ENCODE measurements at places on chromosomes 1 and 21.

- peak; percentile 11 for DNase-seq
Observed at GRCh38 chr1:43978551-43979260, at the start of gene B4GALT2. Gene B4GALT2 (plus strand): TSS chr1:43979210. CDS start chr1:43981161, 1,951 bp downstream.

- no peak for DNase-seq
Observed at GRCh38 chr1:91338501-91338900, 66.1 kb downstream of the HFM1 start.

GRCh38 chr21:42685954-42686500, 32.6 kb downstream of the PDE9A start:
- DNase-seq: no peak

DNA sequence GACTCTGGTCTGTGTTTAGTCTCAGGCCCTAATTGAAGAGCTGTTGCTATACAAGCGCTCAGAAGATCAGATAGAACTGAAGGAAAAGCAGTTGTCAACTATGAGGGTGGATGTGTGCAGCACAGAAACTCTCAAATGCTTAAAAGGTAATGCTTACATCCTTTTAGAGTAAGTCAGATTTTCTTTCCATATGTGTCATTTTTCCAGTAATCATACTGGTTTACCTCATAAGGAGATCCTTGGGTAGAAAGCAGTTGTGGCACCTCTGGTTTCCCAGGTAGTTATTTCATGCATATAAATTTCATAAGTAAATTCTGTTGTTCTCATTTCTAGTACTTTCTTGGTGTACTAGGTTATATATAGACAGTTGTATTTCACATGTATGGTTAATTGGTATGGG, 43.0 kb upstream of the TARS2 start:
- no peak for DNase-seq

DNA sequence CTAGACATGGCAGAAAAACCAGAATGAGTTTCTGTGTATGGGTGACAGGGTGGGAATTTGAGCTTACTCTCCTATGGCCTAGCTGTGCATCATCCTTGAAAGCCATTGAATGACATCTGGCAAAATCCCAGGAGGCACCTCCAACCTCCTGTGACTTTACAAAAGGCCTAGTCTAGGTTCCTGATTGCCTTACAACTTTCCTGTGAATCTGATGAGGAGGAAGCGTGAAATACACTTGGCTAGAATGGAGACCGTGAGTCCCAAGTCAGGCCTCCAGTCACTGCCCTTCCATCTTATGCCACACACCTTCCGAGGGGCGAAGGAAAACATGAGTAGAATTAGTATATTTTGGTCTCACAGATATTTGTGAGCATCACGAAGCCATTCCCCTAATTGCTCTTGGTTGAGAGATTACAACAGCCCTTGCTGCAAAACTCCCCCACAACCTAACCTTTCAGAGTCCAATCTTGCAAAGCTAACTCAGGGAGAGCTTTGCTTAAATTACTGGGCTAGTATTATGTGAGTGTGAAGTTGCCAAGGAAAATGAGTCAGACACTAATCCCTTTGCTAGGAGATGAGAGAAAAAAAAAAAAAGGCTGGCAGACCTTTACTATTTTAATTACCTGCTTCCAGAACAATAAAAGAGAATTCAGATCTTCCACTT, 36.3 kb upstream of the PAXBP1 start:
- DNase-seq: no peak

GRCh38 chr1:13832100-13832499, 132.1 kb downstream of the PRDM2 start:
- DNase-seq: no peak

DNA sequence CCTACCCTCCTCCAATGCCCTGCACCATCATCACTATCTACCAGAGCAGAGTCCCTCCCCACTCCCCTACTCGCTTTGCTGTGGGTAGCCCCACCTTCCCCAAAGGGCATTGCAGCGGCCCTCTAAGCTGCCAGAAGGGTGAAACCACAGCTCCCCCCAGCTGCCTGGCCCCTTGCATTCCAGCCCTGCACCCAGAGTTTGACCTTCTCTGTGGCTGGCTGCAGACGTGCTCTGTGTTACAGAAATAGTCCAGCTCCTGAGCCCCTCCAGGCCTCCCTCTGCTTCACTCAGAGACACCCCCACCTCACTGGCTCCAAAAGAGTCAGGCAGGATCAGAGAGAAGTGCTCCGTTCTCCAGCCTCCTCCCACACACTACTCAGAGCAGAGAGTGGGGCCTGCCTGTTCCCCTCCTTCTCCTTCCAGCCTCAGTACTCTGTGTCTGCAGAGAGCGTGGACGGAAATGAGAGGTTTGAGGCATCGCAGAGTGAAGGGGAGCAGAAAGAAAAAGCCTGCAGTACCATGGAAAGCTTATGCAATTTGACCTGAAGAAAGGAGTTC, 63.2 kb downstream of the PLEKHA6 start:
- DNase-seq: no peak

GRCh38 chr1:58573705-58574591, 3.1 kb downstream of the TACSTD2 start:
- DNase-seq: no peak

- DNase-seq: peak; percentile 33
Observed at GRCh38 chr21:45542242-45542666, at the start of gene SLC19A1. Gene SLC19A1 (minus strand): TSS chr21:45542440. CDS start chr21:45537959, 4,481 bp downstream.

GRCh38 chr1:223161321-223161720, 18.3 kb upstream of the TLR5 start:
- no peak for DNase-seq

- no peak for DNase-seq
Observed at GRCh38 chr21:45562965-45563364, 20.7 kb upstream of the SLC19A1 start.

Data from stimulated activated CD8-positive, alpha-beta memory T cell treated with anti-CD3 and anti-CD28 coated beads, Interleukin-2, amount 100 ng/mL, for 1 hour (primary cell).